ENCODE measurements at places on chromosomes 4 and X.

DNA sequence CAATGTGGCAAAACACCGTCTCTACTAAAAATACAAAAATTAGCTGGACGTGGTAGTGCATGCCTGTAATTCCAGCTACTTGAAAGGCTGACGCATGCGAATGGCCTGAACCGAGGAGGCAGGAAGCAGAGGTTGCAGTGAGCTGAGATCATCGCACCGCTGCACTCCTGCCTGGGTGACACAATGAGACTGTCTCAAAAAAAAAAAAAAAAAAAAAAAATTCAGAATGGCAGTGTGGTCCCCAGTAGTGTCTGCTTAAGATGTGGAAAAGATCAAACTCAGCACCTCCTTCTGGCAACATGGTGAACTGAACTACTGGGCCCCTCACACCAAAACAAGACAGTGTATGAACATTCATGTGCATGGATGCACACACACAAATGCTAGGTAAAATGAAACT is 32.2 kb downstream of the SMS start:
- no peak for DNase-seq

- DNase-seq = no peak
Observed at GRCh38 chr4:148041606-148042329, 309.9 kb downstream of the ARHGAP10 start.

DNA sequence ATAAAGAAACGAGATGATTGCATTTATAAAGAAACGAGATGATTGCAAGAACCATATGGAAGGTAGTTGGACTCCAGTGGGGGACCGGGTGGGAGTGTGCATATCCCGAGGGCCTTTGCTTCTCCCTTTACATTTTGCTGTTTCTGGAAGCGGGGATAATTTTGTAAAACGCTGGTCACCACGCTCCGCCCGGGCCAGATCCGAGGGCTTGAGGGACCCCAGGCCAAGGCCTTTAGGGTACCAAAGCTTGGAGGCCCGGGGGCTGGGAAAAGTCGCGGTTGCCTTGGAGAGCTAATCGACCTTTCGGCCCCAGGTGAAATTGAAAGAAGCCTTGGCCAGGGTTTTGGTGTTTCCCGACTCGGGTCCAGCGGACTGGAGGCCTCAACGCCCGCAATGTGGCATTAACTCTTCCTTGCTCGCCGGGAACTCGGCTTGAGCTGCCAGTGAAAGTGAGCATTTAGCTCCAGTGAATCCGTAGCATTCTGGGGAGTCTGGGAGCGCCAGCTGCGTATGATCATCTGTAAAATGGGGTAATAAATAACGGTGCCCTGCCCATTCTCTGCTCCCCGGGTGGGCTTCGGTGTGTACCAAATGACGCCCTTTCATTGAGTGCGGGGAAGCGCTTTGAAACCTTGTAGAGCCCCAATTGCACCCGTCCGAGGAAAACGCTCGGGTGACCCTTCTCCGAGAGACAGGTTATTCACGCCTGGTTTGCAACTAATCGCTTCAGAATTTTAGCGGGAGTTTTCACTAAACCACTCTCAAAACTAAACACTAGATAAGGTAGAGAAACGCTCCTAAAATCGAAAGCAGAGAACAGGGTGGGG is 4.5 kb downstream of the NKX3-2 start:
- DNase-seq = no peak

DNA sequence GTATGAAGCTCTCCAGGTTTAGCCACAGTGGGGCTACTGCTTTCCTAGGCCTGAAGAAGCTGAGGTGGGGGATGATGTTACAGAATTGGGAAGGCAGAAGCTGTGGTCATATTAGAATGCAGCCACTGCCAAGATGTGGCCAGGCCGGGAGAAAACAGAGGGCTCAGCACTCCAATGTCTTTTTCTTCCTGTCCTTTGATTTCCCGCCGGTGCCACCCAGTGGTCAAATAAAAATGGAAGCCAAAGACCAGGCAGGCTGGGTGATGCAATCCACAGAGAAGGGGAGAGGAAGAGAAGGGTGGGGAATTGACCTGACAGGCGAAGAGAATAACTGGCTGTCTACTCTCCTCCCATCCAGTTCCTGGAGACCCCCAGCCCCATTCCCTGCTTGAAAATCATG is 94.9 kb upstream of the SHISA3 start:
- no peak for DNase-seq

DNA sequence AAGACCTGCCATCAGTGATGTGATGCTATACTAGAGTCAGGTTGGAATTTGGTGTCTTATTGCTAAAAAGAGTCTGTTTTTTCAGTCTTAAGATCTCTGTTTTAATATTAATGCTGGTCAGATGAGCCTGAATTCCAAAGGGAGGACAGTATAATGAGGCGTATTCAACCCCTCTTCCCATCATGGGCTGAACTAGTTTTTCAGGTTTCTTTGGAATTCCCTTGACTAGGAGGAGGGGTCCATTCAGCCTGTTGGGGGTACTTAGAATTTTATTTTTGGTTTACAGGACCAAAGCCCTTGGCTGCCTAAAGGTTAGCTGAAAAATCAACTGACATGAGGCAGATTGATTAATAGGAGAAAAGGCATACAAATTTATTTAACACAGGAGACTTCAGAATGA is 24.1 kb upstream of the PI4K2B start:
- no peak for DNase-seq

DNA sequence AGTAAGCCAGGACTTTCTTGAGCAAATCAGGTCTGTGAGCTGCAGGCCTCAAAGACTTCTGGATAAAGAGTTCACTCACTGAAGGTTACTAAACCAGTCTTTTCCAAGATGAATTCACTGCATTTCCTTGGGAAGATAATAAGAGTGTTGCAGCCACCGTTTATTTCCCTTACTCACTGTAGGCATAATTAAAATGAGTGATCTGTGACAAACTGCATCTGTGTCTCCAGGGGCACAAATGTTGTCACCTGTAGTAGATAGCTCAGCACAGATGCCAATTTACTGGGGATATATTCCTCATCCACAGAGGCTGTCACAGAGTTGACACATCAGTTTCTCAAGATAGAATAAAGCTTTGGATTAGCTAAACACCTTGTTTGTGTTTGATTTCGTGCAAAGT is 580.2 kb downstream of the SPRY1 start:
- DNase-seq = no peak

DNA sequence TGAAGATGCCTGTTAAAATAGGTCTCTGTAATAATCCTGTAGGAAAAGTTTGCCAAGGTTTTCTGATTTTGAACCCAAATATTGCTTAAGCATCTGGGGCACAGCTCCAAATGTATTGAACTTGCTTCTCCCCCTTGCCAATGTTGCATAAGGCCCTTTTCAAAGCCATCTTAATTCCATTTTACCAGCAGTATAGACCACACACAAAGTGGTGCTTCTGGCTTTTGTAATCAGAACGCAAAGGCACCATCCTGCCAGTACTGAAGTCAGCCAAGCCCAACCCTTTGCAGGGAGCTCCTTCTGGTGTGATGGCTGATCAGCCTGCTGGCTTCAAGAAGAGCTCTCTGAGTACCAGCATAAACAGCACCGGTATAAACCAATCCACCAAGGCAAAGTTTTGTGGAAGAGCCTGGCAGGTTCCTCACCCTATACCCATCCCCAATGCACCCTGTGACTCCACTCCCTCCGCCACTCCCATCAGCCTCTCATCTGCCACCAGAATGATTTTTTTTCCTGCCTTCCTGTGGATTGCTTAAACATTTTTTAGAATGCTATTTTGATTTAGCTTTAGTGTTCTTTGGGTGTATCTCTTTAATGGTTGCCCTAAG is 39.2 kb upstream of the USP9X start:
- DNase-seq = no peak

- no peak for DNase-seq
Observed at GRCh38 chr4:101197350-101197749, 150.0 kb downstream of the PPP3CA start.

- no peak for DNase-seq
Observed at GRCh38 chr4:26856906-26857277, 3.7 kb upstream of the STIM2 start.

DNA sequence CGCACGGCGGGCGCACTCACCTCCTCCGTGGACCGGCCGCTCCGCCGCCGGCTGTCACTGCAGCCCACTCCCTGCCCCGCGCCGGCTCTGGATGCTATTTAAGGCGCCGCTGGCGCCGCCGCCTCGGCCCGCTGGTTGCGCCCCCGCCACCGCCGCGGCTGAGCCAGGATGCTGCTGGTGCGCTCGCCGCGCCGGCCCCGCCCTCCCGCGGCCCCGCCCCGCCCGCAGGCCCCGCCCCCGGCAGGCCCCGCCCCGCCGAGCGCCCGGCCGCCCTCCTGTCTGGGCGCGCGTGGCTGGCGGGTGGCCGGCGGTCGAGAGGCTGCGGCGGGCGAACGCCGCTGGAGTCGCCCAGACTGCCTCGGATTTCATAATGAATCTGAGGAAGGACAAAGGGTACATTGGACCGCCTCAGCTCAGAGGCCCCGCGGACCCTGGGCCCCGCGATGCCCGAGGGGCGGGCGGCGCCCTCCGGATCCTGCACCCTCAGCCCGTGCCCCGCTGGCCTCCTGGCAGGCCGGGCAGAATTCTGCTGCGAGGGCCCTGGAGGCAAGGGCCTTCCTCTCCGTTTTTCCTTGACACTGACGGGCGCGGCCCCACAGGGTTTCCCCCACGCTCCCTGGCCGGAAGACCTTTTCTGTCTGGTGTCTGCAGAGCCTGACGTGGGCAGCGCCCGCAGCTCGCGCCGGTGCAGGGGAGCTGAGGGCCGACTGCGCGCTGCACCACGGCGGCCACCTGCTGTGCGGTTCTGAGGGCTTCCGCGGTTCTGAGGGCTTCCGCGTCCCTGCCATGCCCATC is at the start of gene ACSL1:
ACSL1 (minus strand) TSS at position 73 of the 795 bp plus-strand sequence. CDS start 22,454 bp downstream, outside the sequence.
- DNase-seq = no peak

DNA sequence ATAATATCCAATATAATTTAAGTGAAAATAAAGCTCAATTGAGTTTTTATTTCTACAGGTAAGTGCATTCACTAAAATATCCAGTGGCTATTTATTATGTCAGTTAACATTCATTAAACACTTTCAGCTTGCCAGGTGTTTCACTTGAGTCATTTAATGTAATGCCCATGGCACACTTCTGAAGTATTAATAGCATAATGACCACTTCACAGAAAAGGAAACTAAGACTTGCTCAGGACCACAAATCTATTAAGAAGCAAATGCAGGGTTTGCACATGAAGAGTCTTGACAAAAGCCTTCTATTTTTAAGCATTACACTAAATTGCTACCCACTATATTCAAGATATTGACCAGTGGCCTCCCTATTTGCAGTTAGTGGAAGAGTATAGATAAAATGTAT is 612.7 kb downstream of the KCTD8 start:
- no peak for DNase-seq

GRCh38 chr4:5041699-5042098 is 9.6 kb upstream of the STK32B start:
- no peak for DNase-seq

GRCh38 chr4:159269116-159269515 is 166.2 kb downstream of the RAPGEF2 start:
- DNase-seq = no peak

GRCh38 chr4:123878976-123879375 is 482.4 kb downstream of the SPRY1 start:
- no peak for DNase-seq

- no peak for DNase-seq
Observed at GRCh38 chr4:151093203-151093602, 6.2 kb upstream of the RPS3A start.

DNA sequence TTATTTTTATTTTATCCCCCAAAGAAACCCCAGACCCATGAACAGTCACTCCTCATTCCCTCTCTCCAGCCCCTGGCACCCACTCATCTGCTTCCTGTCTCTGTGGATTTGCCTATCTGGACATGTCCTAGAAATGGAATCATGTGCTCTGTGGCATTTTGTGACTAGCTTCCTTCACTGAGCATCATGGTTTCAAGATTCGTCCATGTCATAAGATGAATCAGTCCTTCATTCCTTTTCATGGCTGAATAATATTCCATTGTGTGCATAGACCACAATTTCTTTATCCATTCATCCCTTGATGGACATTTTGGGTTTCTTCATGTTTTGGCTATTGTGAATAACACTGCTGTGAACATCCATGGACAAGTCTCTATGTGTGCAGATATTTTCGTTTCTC is 10.2 kb downstream of the ABCD1 start:
- no peak for DNase-seq

DNA sequence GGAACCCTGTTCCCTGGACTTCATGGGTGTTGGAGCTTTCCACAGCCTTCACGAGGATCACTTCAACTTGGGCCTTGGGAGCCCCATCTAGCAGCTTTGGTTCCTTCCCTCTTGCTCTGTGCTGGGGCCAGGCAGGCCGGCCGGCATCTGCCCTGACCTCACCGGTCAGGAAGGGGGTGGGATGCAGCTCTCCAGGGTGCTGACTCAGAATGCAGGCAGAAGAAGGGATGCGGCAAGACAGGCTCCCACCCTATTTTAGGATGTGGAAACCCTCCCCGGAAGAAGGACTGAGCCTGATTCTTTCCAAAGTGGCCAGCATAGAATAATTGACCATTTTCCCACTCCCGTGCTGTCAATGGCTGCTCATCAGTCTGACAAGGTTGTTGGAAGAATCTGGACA is 47.1 kb downstream of the FHDC1 start:
- DNase-seq = no peak

DNA sequence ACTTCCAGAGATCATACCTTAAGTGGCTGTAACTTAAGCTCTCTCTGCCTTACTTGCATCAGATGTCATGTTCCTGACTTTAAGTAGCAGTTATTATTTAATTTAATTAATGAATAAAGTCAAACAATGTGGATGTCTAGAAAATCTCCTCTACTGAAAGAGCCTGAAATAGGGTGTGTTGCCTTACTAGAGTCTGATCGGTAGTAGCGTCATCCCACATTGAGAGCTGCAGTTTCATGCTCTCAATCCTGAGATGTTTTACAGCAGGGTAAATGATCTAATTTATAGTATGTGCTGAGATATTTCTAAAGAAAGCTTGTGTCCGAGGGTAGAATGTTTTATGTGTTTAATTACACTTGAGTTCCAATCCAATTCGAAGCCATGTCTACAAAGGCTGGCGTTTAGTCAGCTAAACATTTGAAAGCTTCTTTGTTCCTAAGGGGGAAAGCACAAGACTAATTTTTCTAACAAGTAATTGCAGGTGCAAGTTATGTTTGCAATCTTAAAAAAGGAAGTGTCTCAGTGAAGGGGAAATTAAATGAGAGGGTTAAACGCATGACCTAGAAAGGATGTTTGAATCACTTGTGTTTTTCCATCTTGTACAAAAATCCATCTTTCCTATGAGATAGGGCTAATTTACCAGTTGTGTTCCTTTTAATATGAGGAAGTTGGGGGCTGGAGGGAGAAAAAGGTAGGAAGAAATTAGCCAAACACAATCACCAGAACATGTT is 391.0 kb upstream of the MAGEB2 start:
- DNase-seq = no peak
